NCI-H2081 (cell line): ENCODE measurements at places on chromosomes 1 and 21.

DNA sequence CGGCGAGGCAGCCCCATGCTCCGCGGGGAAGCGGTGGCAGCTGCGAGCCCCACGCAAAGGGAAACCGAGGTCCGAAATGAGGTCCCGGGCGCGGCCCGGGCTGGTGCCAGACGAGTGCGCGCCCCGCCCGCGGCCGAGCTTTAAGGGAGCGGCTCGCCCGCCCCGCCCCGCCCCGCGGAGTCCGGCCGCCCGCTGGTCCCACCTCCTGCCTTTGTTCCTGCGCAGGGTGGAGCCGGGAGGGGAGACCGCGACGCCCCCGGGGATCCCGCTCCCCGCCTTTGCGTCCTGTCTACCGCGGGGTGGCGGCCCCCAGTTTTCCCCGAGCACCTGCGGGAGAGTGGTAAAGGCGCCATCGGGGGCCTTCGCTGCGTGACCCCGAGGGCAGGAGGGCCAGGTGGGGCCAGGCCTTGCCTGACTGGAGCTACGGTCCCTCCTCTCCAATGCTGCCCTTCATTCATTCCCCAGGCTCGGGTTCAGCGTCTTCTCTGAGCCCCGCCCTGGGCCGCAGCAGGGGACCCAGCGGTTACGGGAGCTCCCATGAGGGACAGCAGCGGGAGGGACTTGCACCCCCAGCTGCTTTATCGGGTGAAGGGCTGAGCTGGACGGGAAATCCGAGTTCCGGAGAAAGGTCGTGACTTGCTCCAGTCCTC is at the start of gene HES2:
HES2 (minus strand) TSS at position 116 of the 650 bp plus-strand sequence; CDS start at position 17, 99 bp downstream.
- no peak for DNase-seq

GRCh38 chr1:178294654-178295053 is 200.8 kb downstream of the RASAL2 start:
- DNase-seq = no peak

DNA sequence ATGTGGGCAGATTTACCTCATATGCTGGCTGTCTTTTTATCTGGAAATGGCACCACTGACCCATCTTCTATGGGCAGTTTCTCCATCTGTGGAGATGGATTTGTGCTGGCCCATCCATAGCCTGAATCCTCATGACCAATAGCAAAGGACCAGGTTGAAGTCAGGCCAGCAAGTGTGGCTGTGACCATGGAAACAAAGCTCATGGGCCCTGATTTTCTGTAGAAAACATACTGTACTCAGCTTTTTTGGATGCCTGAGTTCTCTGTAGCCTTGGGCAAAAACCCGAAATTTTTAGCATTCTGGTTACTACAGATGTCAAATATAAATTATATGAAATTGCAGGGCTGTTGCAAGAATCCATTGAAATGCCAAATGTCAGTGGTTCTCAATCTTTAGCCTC is 155.0 kb downstream of the PLXNA2 start:
- no peak for DNase-seq

- no peak for DNase-seq
Measured at GRCh38 chr1:153368495-153368894, 6.9 kb downstream of the S100A12 start.

GRCh38 chr1:57966751-57967406 is 543.0 kb upstream of the DAB1 start:
- no peak for DNase-seq

GRCh38 chr1:86787621-86788020 is 83.2 kb downstream of the SH3GLB1 start:
- DNase-seq = no peak

DNA sequence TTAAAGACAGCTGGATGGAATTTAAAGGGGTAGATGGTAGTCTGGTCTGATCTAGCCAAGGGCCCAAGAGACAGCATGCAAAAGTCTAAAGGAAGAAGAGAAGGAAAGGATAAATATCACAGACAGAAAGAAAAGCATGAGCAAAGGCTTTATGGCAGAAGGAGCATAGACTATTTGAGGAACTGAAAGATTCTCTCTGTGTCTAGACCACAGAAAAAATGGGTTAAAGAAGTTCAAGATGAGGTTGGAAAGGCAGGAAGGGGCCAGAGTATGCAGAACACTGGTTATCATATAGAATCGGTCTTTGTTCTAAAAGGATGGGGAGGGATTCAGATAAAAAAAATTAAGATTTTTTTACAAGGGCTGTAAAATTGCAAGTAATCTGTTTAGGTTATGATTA is 136.8 kb upstream of the SGIP1 start:
- no peak for DNase-seq

GRCh38 chr1:206909883-206910318 is 11.8 kb downstream of the FCMR start:
- DNase-seq = no peak

DNA sequence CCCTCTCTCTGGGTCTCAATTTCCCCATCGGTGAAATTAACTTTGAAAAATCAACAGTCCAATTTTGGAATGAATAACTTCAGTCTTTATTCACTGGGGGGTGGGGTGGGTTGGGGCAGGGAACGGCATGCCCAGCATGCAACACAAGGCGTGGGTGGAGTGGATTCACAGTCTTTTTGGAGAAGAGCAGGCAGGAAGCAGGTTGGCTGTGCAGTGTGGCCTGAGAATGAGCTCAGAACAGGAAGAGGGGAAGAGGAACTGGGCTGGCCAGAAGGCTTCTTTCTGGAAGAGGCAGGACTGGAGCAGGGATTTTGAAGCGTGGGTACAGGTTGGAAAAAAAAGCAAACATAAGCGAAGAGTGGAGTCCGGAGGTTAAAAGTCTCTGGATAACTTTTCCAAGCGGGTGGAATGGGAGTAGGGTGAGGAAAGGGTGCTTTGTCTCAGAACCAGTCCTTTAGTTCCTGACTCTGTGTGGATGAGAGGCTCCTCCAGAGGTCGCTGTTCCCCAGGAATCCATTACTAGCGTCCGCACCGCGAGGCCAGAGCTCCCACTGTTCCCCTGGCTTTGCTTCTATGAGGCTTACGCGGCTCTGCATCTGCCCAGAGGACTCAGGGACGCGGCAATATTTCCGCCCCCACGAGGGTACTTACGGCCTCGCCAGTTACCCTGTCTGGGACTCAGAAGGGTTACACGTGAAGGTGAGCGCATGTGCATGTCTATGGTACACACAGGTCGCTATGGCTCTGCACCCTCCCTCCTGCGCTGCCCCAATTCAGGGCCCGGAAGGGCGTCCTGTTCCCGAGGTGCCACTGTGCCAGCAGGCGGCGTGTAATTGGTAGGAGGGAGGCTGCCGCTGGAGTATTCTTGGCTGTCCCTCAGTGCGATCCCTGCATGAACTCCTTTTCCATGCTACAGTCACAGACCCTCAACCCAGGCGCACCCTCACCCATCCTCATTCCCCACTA is 5.5 kb upstream of the FOXD2 start:
- DNase-seq = no peak
